Sigmoid colon (tissue), 7 donors: ENCODE measurements at places on chromosomes 12 and 14.

- peak; percentile 95 for DNase-seq
These were observed 87.8 kb upstream of the DYNC1H1 start for GRCh38 chr14:101876555-101876938.

- no peak for DNase-seq
These were observed 21.9 kb downstream of the YBX3 start for GRCh38 chr12:10701131-10701681.

DNA sequence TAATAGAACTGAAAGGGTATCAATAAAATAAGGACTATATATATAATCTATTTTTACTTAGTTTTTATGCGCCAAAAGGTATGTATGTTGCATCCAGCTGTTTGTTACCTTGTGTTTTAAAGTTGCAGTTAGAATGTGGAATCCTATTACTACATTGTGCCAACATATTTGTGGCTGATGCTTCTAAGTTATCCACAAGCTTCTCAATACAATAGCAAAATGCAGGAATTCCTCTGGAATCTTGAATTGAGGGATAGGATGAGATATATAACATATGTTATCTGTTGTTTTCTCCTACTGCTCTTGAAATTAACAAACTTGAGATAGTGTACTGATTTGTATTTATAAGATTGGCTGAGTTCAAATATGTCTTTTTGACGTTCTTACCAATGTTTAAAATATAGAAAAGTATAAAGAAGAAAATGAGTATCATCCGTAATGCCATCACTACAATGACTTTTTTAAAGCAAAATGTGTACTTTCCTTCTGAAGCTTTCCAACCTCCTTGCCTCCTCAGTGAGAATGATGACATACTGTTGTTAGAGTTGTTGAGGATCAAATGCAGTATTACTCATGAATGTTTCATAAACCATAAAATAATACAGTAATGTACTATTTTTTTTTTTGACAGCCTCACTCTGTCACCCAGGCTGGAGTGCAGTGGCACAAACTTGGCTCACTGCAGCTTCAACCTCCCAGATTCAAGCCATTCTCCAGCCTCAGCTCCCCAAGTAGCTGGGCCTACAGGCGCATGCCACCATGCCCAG is 6.6 kb downstream of the RAP1B start:
- no peak for DNase-seq

DNA sequence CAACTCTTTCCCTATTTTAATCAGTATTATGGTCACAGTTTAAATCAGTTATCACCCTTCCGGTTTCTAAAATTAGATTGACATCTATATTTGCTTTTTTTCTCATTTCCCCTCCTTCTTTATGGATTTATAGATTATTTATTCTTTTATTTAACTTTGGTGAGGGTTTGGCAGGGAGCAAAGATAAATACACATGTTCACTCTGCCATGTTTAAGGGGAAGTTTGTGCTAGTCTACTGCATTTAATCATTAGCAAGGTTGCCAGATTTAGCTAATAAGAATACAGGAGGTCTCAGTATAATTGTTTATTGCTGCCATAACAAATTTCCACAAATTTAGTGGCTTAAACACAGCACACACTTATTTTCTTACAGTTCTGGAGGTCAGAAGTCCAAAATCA is 204.0 kb upstream of the BTG1 start:
- DNase-seq, result no peak

DNA sequence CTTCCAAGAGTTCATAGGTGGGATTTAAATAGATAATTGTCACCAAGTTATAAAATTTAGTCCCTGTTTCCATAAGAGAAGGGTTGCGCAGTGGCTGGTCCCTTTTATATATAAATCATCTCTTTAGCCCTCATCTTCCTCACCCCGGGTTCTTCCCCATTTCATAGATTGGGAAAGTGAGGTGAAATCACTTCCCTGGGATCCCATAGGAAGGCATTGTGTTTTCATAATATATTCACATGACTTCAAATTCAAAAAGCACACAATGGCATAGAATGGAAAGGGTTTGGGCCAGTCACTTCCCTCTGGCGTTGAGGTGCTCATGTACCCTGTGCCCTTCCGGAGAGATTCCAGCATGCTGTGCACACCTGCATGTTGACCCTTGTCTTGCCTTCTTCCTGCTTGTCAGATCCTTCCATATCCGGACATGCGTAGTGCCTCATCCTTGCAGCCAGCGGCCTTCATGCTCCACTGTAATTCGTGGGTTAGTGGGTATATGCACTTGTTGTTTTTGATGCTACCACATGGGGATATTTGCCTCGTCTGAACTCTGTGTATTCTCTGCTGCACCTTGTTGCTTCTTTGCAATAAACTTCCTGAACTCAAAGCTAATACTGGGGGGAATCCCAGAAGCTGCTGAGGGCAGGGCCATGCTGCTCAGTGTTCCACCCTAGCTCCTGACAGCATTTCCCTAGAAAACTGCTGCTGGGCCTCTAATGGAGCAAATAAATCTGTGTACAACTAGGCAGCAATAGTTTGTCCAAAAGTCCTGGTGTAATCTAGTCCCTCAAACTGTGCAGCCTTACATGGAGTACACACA is 59.6 kb downstream of the ANAPC7 start:
- DNase-seq, result no peak

- peak; percentile 85 for DNase-seq
These were observed 220.5 kb downstream of the CACNA1C start for GRCh38 chr12:2273288-2273687.

GRCh38 chr12:7642287-7642686 is 23.4 kb downstream of the APOBEC1 start:
- DNase-seq, result no peak

- no peak for DNase-seq
These were observed 319.8 kb downstream of the CEP128 start for GRCh38 chr14:80621701-80622100.

DNA sequence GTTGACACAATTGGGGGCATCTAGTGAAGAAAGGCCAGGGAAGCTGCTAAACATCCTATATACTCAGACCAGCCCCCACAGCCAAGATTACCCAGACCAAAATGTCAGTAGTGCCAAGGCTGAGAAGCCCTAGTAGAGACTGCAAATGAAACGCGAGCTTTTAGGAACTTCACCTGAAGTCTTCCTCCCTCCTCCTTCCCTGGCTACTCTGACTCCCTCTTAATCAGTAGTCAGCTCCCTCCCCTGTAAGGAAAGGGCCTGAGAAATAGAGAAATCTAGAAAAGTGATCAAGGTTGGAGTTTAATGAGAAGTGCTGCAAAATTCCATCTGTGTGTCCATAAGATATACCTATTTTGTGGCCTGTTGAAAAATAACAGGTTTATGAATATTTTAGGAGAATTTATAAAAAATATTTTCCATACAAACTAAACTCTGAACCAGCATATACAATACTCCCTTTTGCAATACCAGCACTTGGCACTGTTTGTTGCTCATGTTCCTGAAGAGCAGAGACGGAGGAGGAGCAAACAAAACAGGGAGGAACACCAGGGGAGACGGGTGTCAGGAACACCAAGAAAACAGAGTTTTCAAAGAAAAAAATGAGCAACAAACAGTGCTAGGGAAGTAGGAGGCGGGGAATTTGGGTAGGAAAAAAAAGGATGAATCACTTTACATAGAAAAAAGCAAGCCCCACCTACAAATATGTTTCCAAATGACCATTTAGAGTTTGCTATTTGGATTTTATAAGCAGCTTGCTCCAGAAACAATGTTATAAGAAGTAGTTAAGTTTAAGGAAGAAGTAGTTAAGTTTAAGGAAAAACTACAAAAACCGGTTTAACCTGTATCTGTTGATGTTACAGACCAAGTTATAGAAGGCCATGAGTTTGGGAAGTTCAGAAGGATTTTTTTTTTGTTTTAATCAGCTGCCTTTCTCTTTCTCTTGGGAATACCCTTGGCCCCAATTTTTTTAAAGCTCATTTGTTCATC is 282.1 kb upstream of the GRIP1 start:
- DNase-seq, result no peak
